ENCODE measurements at places on chromosomes 5 and 9.
A peak's percentile ranks its signal among the peaks of the same experiment; 100 is the strongest.

GRCh38 chr5:160192424-160192823, 36.9 kb upstream of the FABP6 start:
- DNase-seq = no peak

GRCh38 chr5:36209664-36210063, 32.1 kb downstream of the NADK2 start:
- DNase-seq = no peak

GRCh38 chr5:175701797-175702196, 43.9 kb downstream of the HRH2 start:
- DNase-seq = no peak

- DNase-seq = no peak
Observed at GRCh38 chr9:85055506-85056202, 386.1 kb downstream of the NTRK2 start.

DNA sequence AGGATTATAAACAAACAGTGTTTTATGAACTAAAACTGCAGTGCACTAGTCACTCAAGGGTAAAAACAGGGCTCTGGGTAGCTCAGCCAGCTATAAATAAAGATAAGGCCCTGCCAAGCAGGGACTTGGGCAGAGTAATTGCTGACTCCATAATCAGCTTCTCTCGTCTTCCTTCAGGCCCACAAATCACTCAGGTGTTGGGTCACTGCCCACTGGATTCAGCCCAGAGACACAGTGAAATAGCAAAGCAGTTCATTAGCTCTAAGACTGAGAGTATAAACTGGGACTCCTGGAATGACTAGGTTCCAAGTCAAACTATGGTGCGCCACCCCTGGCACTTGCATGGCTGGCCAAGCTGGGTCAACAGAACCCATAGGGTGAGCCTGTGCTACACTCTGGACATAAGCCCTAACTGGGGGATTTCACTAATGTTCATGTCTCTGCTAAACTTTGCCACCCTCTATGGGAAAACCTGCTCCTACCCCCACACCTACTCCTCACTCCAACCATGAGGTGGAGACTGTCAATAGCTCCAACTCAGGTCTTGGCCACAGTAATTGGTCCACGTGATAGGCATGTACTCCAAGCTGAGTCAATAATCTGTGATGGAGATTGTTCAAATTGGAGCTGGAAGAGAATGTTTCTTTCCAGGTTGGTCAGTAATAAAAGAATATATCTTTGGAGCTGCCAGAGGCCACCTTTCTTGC, 158.5 kb downstream of the SLIT3 start:
- no peak for DNase-seq

- no peak for DNase-seq
Observed at GRCh38 chr5:109650493-109650892, 39.2 kb upstream of the MAN2A1 start.

DNA sequence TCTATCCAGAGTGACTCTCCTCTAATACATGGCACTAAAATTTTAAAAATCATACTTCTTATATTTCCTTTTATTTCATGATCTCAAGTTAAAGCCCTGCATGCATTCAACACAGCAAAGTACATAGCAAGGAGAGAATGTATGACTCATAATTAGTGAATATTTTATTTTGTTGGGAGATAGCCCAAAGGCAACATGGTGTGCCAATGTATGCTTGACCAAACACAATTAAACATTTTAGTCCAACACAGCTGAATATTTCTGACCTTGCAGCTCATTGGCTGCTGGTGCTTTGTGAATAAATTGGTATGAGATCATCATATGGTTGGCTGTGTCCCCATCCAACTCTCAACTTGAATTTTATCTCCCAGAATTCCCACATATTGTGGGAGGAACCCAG, 103.5 kb downstream of the NPR3 start:
- no peak for DNase-seq

GRCh38 chr9:125986966-125987365, 239.8 kb downstream of the PBX3 start:
- no peak for DNase-seq

- DNase-seq = no peak
Observed at GRCh38 chr5:175897285-175897684, 25.9 kb downstream of the CPLX2 start.

DNA sequence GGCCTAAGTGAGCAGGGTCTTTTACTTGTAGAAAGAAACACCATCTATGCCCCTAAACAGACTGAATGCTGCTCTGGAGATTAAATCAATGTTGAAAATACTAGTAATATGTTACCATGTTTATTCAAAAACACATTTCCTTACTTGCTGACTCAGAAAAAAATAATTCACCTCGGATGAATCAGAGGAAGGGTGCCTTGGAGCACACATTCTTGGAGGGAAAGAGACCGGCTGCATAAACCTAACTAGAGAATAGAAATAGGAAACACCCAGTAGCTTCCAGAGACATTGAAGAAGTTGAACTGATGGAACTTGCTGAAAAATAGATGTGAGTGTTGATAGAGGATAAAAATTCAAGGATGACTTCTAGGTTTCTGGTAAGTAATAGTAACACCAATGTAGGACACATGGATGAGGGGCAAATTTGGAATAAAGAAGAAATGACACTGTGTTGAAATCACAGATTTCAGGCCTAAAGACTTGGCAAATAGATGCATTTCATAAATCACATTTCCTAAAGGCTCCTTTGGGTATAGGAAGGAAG, 76.9 kb upstream of the MINAR2 start:
- no peak for DNase-seq

DNA sequence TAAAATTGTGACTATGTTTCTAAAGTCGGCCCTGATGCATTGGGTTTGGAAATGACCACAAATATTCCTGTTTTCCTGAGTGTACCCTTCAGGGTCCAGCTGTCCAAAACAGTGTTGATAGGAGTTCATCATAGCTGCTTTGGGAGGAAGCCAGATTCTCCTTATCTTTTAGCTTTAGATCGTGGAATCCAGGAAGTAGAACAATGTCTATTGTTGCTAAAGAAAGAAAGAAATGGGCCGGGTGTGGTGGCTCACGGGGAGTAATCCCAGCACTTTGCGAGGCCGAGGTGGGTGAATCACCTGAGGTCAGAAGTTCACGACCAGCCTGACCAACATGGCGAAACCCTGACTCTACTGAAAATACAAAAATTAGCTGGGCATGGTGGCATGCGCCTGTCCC, 9.5 kb downstream of the CAVIN4 start:
- DNase-seq = no peak

DNA sequence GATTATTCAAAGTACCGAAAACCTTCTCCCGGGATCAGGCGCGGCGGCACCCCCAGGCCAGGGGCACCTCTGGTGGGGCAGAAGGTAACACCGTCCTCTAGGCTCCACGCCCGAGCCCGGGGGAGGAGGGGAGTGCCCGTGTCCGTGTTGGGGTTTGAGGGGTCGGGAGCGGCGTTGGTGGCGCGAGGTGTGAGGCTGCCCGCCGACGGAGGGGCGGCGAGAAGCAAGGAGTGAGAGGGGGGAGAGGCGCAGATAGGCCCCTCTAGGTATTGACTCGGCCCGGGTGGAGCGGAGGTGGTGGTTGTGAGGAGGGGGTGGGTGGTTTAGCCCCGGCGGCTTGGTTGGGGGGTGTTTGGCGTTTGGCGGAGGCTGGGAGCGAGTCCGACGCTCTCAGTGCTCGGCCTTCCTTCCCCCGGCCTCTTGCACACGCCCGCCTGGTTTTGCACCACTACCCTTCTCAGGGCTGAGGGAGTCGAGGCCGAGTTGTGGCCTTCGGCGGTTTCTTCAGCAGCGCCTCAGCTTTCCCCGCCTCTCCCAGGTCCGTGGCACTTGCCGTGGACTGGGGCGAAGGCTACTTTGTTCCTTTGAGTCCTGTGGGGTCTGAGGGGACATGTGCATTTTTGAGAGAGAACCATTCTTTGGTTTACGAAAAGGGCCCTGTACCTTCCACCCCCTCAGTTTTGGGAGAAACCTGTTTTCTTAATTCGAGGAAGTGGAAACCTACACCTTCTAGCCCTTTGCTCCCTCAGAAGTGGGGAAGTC, 450 bp downstream of the GPBP1 start:
- peak; percentile 58 for DNase-seq

DNA sequence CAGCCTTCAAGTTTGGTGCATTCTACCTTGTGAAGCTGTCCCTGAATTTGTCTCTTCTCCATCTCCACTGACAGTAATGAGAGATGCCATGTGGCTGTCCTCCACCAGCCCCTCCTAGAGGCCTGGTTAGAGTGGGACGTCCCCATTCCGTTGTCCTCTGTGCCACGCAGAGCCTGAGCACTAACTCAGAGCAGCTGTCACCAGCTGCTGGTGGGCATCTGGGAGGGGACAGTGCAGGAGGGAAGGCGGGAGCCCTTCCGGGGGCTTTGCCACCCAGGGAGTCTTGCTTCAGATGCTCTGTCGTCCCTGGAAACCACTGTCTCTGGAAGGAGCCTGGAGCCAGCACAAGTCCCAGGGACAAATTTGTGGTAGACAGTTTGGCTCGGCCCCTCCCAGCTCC, 78.6 kb downstream of the PDZD2 start:
- DNase-seq = no peak

DNA sequence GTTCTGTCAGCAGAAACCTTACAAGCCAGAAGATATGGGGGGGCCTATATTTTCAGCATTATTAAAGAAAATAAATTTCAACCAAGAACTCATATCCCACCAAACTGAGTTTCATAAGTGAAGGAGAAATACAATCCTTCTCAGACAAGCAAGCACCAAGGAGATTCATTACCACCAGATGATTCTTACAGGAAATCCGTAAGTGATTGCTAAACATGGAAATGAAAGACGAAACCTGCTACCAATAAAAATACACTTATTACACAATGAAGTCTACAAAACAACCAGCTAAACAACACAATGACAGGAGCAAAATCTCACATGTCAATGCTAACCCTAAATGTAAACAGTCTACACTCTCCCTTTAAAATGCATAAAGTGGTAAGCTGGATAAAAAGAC, 17.8 kb upstream of the C9orf72 start:
- DNase-seq = no peak

GRCh38 chr9:115046199-115046598, 71.8 kb downstream of the TNC start:
- DNase-seq = no peak

DNA sequence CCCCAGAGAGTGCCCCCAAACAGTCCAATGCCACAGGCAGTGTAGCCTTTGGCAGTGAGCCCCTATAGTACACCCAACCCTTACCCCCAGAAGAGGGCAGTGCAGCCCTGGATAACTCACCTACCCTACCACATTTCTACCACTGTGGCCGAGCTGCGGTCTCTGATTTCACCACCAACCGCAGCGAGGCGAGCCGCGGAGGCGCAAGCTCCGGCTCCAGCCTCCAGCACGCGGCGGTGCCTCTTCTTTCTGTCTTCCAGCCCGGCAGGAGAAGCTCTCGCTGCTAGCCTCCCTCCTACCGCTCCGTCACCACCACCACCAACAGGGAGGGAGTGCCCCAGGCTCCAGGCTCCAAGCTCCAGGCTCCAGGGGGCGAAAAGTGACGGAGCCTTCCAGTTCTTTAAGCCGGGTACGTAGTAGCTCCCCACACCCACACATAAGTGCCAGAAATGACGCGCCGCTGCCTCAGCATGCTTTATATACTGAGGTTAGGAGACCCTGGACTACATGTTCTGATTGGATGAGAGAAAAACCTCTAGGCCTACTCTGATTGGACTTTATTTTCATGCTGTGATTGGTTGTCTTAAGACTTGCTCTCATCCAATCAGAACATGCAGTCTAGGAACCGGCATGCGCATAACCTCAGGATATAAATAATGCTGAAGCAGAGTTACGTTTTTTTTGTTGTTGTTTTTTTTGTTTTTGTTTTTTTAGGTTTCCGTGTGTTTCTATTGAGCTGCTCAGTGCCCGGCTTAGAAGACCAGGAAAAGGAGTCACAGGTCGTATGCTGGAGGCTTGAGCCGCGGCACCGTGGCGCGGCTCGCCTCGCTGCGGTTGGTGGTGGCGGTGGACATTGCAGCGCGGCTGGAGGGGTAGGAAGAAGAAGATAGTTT, at the start of gene PCAT7:
Gene PCAT7, plus strand, starts transcription at position 645 of the 893 bp plus-strand sequence.
- DNase-seq = peak; percentile 17

- no peak for DNase-seq
Observed at GRCh38 chr9:76395381-76395780, 1.2 kb upstream of the RFK start.

GRCh38 chr5:160269017-160269416, 39.7 kb downstream of the FABP6 start:
- DNase-seq = no peak

GRCh38 chr9:100352201-100352726, 478 bp downstream of the TEX10 start:
- DNase-seq = no peak

- no peak for DNase-seq
Observed at GRCh38 chr5:132814503-132815294, 1.6 kb downstream of the SOWAHA start.

- DNase-seq = no peak
Observed at GRCh38 chr5:23235246-23235645, 272.2 kb upstream of the PRDM9 start.

DNA sequence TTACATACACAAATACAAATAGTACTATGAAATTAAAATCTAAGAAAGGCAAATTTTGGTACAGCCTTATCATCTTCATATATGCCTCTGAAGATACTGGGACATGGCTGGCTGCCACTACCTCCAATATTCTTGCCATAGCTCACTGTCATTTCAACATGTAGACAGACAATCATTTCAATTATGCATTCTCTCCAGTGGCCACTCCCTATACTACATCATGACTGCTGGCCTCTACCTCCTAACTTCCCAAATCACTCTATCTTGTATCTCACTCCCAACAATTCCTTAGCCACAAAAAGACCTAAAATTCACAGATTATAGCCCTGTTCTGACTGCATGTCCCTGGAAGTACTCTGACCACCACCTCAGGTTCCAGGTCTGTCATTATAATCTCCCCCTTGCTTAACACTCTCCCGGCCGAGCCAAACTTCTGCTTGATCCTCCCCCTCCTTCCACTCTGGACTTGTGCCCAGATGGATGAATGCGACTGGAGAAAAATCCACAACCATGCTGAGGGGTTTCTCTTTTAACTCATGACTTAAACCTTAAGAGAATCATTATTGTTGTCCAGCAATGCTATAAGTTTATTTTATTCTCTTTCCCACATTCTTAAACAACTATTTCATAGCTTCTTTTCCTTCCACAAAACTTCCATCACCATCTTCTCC, 225.3 kb upstream of the TLE4 start:
- peak; percentile 7 for DNase-seq

DNA sequence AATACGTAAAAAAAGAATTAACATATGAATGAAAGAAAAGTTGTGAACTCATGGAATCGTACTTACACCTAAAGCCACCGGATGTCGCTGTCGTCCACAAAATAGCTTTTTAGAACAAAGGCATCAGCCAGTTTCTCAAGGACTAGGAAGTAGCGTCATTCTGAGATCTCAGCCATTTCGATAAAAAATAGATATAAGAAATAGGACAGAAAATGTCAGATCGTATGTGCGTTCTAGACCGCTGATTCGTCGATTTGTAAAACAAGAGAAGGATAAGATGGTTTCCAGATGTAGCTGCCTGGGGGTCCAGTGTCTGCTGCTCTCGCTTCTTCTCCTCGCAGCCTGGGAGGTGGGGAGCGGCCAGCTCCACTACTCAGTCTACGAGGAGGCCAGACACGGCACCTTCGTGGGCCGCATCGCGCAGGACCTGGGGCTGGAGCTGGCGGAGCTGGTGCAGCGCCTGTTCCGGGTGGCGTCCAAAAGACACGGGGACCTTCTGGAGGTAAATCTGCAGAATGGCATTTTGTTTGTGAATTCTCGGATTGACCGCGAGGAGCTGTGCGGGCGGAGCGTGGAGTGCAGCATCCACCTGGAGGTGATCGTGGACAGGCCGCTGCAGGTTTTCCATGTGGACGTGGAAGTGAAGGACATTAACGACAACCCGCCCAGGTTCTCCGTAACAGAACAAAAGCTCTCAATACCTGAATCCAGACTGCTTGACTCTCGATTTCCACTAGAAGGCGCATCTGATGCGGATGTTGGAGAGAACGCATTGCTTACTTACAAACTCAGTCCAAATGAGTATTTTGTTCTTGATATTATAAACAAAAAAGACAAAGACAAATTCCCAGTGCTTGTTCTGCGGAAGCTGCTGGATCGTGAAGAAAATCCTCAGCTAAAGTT, at the start of gene PCDHA10:
Gene PCDHA10, plus strand, starts transcription at position 126 of the 903 bp plus-strand sequence. Its CDS starts 152 bp downstream, at position 278.
- DNase-seq = peak; percentile 43
